Chondrocyte (in vitro differentiated cells): ENCODE measurements at places on chromosomes 4 and X. TPM values are rescaled to one million over a fixed set of nuclear protein-coding genes. Genes with fewer than 3 reads are reported as not detected.

- no peak for DNase-seq
Observed at GRCh38 chr4:158914218-158914617, 145.4 kb downstream of the FNIP2 start.

DNA sequence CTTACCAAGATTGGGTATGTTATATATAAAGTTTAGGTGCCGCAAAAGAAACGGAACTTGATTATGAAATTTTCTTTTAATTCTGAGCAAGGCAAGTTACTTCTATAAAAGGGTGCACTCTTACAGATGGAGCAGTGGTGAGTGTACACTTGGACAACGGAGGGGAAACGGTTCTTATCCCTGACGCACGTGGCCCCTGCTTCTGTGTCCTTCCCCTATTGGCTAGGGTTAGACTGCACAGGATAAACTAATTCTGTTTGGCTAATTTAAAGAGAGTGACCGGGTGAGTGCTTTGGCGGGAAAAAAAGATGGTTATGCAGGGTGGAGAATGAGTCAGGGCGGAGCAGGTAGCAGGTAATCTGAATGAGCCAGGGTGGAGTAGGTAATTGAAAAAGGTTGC lies 149.5 kb downstream of the GC start:
- no peak for DNase-seq

DNA sequence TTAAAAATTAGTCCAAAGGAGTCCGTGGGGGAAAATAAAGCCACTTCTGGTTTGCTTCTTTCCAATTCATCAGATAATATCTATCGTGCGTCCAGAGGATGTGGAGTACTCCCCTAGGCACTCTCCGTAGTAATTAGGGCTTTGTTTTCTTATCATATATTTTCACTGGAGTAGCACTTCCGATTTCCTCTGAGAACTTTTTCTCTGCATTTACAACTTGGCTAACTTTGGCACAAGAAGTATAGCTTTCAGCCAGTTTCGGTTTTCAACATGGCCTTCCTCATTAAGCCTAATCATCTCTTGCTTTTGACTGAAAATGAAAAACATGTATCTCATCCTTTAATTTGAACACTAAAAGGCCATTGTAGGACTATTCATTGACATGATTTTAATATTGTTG lies 80.5 kb downstream of the CASP3 start:
- DNase-seq: no peak

DNA sequence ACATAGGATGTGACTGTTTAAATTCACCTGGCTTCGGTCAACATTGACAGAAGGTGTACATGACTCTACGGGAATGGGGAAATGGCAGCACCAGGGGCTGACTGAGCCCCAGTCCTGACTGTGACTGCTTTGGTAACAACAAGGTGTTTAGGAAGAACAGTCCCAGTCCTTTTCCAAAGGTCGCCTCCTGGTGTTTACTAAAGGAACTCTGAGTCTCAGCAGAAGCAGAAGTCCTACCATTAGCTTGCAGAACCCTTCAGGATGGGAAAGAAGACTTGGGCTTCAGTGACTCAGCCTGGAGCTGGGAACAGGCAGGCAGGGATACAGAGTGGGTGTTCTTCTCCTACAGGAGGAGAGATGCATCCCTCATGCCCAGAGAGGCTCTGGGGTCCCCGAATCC lies 103.3 kb downstream of the MGST2 start:
- DNase-seq: no peak

- DNase-seq: peak; percentile 42
Observed at GRCh38 chr4:605702-606425, 19.5 kb upstream of the PDE6B start.

- no peak for DNase-seq
Observed at GRCh38 chrX:20042221-20042620, 51.4 kb upstream of the BCLAF3 start.

DNA sequence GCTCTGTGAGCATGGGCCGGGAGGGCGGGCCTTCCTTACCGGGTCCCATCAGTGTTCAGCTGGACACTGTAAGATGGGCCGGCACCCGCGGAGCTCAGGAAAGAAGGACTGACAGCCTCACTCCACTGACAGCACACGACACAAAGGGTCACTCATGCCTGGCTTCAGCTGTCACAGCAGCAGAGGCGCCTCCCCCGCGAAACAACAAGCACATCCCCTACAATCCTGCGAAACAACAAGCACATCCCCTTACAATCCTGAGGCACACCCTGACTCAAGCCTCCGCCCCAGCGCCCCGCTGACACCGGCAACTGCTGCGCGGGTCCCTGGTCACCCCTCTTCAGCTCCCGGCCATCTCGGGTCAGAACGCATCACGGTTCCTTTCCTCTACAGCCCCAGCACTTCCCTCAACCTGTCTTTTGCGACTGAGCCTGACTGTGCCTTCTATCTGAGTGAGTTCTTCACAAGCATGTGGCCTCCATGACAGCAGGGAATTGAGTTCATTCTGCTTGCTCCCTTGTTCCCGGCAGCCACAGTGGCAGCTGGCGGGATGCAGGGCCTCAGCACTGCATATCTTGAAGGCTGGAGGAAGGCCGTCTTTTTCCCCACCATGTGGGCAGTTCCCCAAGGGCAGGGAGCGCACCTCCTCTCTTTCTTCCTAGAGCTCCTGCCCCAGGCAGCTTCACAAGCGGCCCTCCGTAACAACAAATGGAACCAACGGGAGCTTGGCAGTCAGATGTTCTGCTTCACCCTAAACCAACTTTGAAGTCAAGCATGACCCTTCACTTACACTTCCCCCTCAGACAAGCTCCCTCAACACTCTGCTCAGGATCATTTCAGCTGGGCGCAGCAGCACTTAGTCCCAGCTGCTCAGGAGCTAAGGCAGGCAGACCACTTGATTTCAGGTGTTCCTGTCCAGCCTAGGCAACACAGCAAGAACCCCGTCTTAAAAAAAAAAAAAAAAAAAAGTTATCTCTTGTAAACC lies 39.6 kb downstream of the SCD5 start:
- no peak for DNase-seq

DNA sequence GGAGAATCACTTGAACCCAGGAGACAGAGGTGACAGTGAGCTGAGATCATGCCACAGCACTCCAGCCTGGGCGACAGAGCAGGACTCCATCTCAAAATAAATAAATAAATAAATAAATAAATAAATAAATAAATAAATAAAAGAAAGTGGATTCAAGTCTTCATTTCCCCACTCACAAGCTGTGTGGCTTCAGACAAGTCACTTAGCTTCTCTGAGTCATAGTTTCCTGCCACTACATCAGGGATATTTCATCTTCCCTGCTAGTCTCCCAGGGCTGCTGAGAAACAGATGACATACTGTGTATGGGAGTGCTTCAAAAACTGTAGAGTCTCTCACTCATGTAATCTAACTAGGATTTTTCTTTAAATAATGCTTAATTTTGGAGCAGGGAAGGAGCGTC lies 37.2 kb downstream of the TBC1D9 start:
- no peak for DNase-seq

DNA sequence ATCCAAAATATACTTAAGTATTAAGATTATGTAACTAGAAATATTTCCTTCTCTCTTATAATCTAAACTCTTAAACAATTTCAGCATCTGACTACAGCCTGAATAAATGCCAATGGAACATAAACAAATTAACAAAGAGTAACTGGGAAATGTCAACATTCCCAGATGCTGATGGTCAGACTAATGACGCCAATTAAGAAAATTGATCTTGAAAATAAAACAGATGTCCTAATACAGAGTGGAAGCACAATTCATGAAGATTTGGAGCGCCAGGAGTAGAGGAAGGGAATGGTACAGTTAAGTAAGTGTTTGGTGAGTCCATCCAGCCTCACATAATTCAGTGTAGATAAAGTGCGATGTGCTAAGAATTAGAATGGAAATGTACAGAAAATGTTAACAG lies 203.7 kb upstream of the NWD2 start:
- no peak for DNase-seq

DNA sequence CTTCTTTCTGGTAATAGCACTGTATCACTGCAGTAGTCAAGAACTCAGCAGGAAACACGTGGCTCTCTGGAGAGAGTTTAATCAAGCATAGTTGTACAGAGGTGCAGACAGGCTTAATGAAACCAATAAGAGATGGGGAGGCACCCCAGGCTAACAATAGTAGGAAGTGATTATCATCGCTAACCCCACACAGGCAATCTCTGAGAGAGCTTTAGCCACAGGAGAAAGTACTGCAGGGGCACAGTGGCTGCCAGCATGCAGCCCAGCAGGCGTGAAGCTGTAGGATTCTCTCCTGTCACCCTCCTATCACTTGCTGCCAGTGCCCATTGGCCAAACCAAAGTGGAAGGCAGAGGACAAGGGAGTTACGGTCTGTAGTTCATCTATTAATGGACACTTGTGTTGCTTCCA lies 450.0 kb upstream of the RASGEF1B start:
- DNase-seq: no peak

Gene F8A3
- 6.1 to 8.6 TPM (median 6.1 TPM) in 3 replicates for total RNA-seq

Gene RHOXF2B
- total RNA-seq: not detected in 3 replicates

Gene MTTP
- not detected in 3 replicates for total RNA-seq

Gene PPP2R2C
- 0.10 to 0.94 TPM (median 0.13 TPM) in 3 replicates for total RNA-seq

Gene PPEF2
- not detected in 3 replicates for total RNA-seq
